Left lobe of liver (tissue), 2 donors: ENCODE measurements at places on chromosomes 1 and 21. TPM values are rescaled to one million over a fixed set of nuclear protein-coding genes. Genes with fewer than 3 reads are reported as not detected.

DNA sequence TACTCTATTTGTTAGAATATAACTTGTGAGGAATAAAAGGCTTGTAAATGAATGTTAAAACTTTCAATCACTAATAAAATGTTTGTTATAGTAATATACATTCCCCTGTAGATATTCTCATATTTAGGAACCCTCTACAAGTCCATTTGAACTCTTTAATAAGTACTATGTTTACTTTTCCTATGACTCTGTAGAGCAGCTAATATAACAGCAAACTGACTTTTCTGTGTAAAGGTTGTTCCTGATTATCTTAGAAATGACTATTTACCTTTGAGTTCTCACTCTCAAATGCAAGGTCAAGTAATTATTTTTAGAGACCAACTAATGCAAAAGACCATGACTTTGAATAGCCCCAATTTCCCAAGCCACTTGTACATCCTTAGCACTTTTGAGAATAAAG, 130.3 kb downstream of the C1orf21 start:
- no peak for DNase-seq

DNA sequence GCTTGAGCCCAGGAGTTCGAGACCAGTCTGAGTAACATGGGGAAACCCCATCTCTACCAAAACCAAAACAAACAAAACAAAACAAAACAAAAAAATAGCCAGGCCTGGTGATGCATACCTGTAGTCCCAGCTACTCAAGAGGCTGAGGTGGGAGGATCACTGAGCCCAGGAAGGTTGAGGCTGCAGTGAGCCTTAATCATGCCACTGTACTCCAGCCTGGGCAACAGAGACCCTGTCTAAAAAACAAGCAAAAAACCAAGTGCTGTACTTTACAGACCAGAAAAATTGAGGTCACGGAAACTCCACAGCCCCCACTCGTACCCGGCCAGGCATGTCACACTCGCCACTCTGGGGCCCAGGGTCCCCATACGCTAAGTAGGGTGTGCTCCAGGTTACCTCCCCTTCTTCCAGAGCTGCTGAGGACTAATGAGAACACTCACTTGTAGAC, 22.9 kb downstream of the ATP2B4 start:
- DNase-seq, result no peak

DNA sequence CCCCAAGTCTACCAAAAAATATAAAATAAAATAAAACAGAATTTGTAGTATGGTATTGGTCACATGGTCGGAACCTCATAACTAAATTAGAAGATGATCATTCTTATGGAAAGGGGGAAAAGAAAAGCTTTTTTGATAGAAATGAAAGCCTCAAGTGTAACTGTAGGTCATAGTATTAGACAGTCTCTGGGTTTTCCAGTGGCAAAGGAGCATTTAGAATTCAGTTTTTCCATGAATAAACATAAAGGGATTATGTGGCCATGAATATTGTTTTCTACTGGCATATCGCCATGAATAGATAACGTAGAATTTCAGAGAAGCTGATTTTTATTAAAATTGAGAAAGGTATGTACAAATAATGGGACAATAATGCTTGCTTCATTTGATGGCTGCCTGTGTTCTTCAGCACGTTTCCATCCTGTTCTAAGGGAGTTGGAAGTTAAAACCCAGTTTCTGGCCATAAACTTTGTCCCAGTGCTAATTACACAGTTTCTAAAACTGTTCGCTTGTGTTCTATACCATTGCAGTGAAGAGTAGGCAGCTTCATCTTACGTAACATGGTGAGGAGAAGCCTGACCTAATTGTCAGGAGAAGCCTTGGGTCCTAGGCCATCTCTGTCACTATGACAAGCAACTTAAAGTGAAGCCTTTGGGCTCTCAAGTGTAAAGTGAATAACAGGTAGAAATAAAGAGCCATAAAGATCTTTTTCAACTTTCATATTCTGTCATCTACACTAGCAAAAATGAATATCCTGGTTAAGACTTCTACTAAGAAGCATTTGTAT, 70.5 kb upstream of the PGD start:
- no peak for DNase-seq

DNA sequence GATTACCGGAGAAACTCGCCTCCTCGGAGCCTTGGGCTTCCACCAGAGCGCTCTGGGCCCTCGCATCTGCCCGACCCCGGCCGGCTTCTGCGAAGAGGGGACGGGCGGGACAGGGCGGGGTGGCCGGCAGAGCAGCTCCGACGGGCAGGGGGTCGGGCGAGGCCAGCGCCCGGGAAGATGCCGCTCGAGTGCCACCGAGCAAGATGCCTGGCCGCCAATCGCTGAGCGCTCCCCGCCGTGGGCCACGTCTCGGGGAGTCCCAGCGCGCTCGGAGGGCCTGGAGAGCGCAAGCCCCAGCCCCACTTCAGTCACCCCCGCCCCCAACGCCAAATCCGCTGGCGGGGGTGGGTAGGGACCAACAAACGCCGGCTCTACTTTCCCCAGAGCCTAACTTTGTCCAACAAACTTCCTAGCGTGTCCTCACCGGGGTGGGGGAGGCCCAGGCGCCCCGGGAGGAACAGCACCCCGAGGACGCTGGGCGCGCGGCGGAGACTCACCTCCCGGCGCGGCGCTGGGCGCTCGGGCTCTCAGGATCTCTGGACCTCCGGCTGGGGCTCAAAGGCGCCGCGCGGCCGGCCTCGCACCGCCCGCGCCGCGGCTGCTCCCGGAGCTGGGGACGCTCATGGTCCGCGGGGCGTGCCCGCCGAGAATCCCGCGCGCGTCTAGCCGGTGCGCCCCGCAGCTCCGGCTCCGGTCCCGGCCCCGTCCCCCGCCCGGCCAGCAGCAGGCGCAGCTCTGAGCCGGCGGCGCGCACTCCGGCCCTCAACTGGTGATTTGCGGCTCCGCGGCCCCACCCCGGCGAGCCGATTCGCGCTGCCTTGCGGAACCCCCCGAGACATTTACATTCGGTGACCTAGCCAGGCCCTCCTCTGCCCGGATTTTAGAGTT, at the start of gene BCAR3:
TSS of gene BCAR3 (minus strand) at position 737 of the 888 bp plus-strand sequence. CDS start 6,907 bp downstream, outside the sequence.
- peak; percentile 71 for DNase-seq

- no peak for DNase-seq
Observed at GRCh38 chr1:169925505-169926482, 32.1 kb upstream of the SCYL3 start.

DNA sequence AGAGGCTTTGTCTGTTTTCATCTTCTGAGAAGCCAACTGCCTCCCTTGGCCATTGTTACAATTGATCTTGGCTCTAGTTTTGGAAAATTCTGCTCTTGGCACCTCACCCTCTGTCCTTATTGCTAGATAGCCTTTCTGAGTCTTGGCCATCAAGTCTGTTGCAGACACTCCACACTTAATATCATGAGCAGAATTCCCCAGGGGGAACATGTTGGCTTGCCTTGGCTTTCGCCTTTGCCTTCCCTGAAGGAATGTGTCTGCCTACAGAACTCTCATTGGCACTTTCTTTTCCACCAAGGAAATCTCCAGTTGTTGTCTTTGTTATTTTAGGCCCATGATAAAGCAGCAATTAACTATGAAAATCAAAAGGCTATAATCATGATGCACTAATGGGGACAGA, 42.7 kb upstream of the LDLRAP1 start:
- DNase-seq, result no peak

DNA sequence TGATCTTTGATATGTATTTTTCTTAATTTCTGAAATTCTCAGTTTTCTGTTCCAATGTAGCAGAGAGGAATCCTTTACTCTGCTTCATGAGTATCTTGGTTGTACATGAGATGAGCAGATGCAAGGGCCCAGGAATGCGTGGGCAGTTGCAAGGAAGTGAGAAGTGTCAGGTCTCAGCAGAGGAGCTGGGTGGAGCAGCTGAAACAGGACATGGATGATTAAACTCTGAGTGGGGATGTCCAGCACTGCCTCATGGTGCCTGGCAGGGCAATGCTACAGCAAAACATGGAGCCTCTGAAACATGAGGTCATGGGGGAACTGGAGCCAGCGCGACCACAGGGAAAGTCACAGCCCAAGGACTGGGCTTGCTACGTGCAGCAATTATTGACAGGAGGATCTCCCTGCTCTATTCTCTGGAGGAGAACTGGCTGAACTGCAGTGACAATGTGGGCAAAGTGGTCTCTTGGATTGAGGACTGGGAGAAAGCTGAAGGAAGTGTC, 48.4 kb downstream of the COLGALT2 start:
- no peak for DNase-seq

DNA sequence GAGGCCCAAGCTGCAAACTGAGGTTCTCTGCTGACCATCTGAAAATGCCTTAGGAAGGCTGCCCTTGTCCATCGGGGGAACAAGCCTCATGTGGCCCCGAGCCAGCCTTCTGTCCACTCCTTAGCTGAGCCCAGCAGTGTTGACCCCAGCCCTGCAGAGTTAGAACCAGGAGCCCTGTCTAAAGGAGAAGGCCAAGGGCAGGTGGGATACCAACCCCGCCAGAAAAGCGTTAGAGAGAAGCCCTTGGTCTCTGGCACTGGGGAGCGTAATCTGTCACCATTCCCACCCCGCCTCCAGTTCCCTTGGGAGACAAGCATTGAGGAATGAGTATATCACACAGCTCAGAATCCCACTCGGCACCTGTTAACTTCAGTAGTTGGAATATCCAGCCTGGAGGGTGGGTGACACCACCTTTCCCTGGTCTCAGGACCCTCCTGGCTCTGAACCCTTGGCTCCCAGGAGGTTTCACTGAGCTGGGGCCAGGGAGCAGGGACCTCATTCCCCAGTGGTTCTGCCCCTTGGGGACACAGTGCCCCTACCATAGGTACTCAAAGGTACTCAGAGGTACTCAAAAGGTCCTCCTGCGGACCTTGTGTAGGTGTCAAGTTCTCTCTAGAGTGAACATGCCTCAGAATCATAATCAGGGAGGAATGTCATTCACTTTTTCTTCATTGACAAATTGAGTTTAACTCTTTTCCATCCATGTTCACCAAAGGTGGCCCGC, 16.4 kb downstream of the ETS2 start:
- DNase-seq, result no peak

DNA sequence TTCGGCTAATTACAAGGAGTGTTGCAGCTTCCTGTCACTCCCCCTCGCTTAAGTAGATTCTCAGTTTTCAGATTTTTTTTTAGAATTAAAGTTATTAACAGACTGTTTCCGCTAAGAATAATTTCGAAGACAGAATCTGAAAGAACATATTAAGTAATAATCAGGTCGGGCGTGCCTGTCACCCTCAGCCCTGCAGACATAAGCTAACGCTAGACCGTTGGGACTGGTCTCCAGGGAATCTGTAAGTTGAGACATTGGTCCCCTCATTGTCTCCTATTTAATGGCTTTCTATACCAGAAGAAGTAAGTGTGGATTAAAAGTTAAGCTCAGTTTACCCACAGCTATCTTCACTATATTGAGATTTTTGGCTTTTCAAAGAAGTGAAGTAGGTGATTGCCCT, 14.5 kb downstream of the NMNAT1 start:
- no peak for DNase-seq

DNA sequence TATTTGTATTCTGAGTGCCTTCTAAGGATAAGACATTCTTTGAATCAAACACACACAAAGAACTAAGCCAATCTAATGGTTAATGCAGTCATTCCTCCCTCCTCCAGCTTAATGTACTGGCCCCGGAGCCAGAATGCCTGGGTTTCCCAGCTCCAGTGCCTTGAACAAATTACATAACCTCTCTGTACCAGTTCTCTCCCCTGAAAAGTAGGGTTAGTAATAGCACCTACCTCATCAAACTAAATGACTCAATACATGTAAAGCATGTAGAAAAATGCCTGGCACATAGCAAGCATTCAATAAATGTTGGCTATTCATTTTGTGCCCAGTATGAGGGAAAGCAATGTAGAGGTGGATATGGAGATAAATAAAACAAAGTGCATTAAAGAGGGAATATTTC, 14.0 kb downstream of the C1orf52 start:
- DNase-seq, result no peak

GRCh38 chr1:110760321-110760720, 85.6 kb upstream of the KCNA3 start:
- no peak for DNase-seq

DNA sequence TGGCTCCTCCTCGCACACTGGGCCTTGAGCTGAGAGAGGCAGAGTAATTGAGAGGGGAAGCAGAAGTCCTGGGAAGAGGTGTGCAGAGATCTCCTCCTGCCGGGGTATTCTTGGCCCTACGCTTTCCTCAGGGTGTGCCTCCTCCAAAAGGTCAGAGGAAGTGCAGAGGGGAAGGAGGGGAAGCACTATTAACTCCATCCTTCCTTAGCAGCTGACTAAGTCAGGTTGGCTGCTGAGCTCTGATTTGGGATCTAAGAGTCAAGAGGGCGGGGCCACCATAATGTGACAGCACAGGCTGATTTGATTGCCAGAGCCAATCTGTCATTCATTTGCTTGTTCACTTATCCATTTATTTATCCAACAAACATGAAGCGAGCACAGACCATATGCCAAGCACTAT, 12.3 kb downstream of the ATP2B4 start:
- DNase-seq, result no peak

DNA sequence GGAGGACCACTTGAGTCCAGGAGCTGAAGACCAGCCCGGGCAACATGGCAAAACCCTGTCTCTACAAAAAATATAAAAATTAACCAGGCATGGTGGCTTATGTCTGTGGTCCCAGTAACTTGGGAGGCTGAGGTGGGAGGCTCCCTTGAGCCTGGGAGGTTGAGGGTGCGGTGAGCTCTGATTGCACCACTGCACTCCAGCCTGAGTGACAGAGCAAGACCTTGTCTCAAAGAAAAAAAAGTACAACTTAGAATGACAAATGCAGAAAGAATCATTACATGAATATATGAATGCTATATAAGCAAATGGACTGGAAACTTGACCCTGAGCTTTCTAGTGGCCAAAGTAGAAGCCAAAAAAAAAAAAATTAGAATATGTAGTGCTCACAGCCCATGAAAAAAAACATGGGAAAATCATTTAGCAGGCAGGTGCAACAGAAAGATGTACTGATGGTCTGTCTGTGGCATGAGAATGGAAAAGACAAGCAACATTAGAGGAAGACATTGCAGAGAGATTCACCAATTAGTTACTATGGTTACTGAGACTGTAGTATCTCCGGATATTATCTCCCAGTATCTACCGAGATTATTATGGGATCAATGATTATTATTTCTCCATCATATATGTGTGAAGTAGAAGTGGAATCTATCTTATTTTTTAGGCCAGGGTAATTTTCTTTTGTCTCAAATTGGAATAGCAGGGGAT, 19.2 kb downstream of the ELAPOR1 start:
- no peak for DNase-seq

- DNase-seq, result no peak
Observed at GRCh38 chr1:175629318-175629694, 114.1 kb downstream of the TNR start.

DNA sequence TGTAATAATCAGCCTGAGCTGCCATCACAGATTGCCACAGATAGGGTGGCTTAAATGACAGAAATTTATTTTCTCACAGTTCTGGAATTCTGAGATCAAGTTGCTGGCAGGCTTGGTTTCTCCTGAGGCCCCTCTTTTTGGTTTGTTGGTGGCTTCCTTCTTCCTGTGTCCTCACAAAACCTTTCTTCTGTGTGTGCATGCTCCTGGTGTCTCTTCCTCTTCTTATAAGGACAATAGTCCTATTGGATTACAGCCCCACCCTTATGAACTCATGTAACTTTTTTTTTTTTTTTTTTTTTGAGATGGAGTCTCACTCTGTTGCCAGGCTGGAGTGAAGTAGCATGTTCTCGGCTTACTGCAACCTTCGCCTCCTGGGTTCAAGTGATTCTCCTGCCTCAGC, 41.0 kb upstream of the F3 start:
- DNase-seq, result no peak

Gene CRABP2
- total RNA-seq, result 0.33 TPM

Gene FMO1
- not detected for total RNA-seq

Gene RAP1A
- 30.0 TPM for total RNA-seq

Gene OLIG2
- total RNA-seq, result not detected

Gene OR2T33
- not detected for total RNA-seq

Gene LCE2B
- not detected for total RNA-seq

Gene KIF21B
- total RNA-seq, result 0.93 TPM
